Hematopoietic multipotent progenitor cell treated with erythropoietin and hydrocortisone succinate and interleukin-3 and kit ligand, for 4 days (in vitro differentiated cells): ENCODE measurements at places on chromosomes 3 and 15.

DNA sequence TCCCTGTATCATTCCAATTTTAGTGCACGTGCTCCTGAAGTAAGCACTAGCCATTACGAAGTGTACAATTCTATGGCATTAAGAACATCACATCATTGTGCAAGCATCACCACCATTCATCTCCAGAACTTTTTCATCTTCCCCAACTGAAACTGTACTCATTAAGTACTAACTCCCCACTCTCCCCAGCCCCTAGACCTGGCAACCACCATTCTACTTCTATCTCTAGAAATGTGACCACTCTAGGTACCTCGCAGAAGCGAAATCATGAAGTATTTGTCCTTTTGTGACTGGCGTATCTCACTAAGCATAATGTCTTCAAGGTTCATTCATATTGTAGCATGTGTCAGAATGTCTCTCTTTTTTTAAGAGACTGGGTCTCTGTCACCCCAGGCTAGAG lies 11.4 kb downstream of the PPP1R2 start:
- DNase-seq: no peak

- DNase-seq: no peak
Measured at GRCh38 chr15:63881431-63881830, 47.7 kb upstream of the HERC1 start.

- DNase-seq: no peak
Measured at GRCh38 chr15:101498717-101499480, 9.4 kb upstream of the PCSK6 start.

- DNase-seq: peak; percentile 41
Measured at GRCh38 chr3:22265403-22265802, 514.4 kb upstream of the ZNF385D start.

- DNase-seq: no peak
Measured at GRCh38 chr3:160040181-160040580, 51.5 kb downstream of the IL12A start.

GRCh38 chr3:65033576-65033975 lies 345.8 kb upstream of the ADAMTS9 start:
- no peak for DNase-seq

- DNase-seq: no peak
Measured at GRCh38 chr3:101072300-101072699, 79.1 kb upstream of the ABI3BP start.

- DNase-seq: peak; percentile 78
Measured at GRCh38 chr3:149233323-149233722, 11.7 kb upstream of the CP start.

DNA sequence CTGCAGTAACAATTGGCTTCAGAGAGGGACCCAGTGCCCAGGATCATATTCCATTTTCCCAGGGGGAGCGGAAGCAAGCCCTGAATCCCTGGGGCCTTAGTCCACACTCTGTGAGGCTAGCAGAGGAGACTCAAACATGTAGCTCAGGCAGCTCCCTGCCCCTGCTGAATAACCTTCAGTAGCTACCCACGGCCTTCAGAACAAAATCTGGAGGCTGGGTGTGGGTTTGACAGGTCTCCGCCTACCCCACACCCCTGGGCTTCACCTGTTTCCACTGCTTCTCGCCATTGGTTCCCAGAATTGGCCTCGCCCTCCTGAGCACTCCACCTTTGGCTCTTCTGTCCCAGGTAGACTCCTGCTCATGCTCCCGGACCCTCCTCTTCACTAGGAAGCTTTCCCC lies 93.6 kb upstream of the ATP2B2 start:
- DNase-seq: no peak
